AG10803 (cell line): ENCODE measurements at places on chromosomes 4 and X.
A peak's percentile ranks its signal among the peaks of the same experiment; 100 is the strongest.

DNA sequence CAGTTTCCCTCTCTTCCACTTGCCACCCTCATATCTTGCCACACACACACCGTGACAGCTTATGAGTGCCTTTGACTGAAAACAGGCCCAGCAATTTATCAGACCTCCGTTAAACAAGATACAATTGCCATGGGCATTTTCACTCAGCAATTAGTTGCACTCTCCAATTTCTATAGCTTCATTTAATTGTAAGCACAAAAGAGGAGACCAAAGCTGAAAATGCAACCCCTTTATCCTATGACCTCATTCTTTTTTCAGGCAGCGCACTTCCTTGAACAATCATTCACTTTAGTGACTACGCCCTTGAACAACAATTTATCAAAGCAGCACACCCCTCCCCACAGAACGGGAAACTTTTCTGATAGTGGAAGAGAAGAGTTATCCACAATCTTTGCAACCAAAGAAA is 4.1 kb downstream of the POF1B start:
- no peak for DNase-seq

- no peak for DNase-seq
Observed at GRCh38 chrX:150712619-150713018, 19.4 kb downstream of the MTMR1 start.

DNA sequence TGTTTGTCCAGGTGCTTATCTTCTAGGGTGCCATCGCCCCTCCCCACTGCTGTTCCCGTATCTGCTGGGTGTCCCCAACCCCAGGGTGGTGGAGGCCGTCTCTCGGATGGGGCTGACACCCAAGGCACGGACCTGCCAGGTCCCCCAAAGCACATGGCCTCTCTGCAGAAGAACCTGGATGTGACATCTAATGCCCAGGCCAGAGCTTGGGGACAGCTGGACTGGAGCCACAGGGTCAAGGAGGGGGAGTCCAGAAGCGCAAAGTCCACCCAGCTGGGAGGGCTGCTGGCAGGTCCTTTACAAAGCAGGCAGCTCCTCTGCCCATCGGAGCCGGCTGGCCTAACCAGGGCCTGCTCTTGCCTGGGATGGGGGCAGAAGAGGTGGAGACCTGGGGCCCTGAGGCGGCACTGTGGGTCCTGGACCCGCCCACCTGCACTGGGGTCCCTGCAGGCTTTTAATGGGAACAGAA is 751 bp upstream of the DOK7 start:
- DNase-seq = no peak

DNA sequence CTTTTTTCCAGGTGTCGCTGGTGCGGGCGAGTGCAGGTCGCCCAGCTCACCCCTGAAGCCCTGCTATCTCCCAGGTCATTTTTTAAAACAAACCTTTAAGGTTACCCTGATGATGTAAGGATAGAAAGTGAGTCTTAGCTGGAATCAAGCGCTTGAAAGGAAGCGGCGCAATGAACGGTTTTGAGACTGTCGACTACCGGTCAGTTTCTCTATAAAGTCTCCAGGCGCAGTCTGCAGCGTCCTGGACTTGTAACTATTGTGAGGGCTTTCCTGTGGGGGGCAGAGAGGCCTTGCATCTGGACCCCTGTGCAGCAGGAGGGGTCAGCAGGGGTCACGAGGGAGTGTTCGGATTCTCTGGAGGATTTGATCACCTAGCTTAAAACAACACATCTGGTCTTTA is 1.6 kb downstream of the KIT start:
- DNase-seq = peak; percentile 6

GRCh38 chrX:53211391-53211978 is 13.5 kb downstream of the KDM5C start:
- DNase-seq = no peak
